ENCODE measurements at places on chromosomes 16 and 17.
A peak's percentile ranks its signal among the peaks of the same experiment; 100 is the strongest.

DNA sequence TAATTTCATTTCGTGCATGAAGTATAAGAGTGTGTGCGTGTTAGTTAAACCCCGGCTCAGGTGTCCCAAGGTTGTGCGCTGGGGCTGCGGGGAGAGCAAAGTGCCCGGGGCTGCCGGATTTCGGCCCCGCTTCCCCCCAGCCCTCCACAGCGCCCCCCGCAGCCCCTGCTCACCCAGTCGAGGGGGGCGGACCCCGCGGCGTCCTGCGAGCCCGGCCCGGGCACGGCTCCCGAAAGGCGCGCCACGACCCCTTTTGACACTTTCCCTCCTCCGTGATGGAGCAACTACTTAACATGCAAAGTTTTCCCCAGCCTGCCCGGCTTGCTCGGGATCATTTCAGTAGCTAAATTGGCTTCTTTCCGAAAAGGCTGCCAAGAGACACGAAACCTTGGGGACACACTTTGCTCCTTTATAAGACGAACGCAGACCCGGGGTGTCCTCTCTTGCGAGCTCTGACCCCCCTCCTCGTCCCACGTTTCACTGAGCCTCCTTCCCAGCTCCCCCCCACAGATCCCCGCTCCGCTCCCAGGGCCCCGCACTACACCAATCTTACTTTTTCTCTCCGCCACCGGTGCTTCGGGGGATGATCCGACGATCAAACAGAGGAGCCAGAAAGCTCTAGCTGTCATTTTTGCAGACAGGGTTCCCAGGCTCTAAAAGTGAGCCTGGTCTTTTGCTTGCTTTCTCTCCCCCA, 552 bp downstream of the C17orf58 start:
- peaks cover 31% of the 10 kb centered on the region for H3K4me1 ChIP-seq
- H3K36me3 ChIP-seq, result no peaks in the 10 kb centered on the region
- DNase-seq, result peak; percentile 25
- no peak overlapping the region for H3K27ac ChIP-seq
- H3K27me3 ChIP-seq, result no peaks in the 10 kb centered on the region

DNA sequence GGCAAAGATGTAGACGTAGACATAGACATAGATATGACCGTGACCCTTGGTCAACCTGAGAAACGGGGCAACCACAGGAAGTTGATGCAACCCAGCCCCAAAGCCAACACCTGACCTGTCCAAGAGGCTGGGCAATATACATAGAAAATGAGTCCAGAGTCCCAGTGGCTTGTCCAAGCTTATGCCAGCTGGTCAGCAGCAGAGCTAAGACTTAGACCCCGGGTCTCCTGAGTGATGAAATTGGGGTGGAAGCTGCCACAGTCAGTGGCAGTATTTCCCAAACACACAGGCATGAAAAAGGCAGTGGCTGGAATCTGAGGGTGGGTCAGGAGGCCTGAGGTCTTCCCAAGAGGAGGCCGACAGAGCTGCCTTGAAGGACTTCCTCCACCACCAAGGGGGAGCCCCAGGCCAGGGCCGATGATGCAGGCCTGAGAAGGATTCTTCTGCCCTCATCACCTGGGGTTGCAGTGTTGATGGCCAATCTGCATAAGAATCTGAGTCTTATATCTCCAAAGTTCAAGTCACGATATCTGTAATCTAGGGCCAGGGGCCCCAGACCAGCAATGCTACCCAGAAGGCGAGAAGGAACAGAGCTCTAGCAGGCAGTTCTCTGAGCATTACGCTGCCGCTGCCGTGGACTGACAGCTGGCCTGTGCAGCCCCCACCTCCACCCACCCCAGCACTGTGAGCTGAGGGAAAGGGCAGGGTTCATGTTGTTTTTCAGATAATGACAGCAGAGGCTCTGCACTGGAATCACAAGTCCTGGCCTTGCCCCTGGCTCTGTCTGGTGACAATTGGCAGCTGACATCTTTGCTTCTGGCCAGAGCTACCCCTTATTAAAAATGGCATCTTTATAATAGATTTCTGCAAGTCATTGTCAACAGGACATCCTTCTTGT, 72.7 kb downstream of the GNAO1 start:
- DNase-seq, result no peak
- H3K36me3 ChIP-seq, result no peaks in the 10 kb centered on the region
- no peak overlapping the region for H3K4me3 ChIP-seq
- H3K4me1 ChIP-seq, result peaks cover 5% of the 10 kb centered on the region
- H3K27ac ChIP-seq, result no peak overlapping the region

- DNase-seq, result no peak
- no peaks in the 10 kb centered on the region for H3K36me3 ChIP-seq
- peaks cover 50% of the 10 kb centered on the region for H3K4me1 ChIP-seq
- H3K27me3 ChIP-seq, result no peaks in the 10 kb centered on the region
- peak overlapping the region; percentile 87 for H3K27ac ChIP-seq
Measured at GRCh38 chr17:78883089-78883532, 19.9 kb downstream of the CEP295NL start.

DNA sequence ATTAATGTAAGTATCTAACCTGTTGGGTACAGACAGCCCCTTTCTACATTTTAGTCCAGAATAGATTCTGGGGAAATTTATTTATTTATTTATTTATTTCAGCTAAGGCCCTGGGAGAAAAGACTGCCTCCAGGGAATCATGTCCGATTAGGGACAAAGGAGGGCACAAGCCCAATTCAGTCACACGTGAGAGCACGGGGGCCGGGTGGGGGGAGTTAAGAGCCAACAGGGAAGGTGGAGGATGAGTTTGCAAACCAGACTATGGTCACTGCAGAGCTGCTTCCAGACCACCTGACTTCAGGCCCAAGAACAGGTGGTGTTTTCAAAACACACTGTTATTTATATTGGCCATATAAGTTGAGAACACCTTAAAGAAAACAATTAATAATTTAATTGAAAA, 1.6 kb upstream of the ZFHX3 start:
- H3K4me3 ChIP-seq, result no peak overlapping the region
- H3K4me1 ChIP-seq, result peaks cover 70% of the 10 kb centered on the region
- H3K36me3 ChIP-seq, result no peaks in the 10 kb centered on the region
- no peak for DNase-seq
- H3K27me3 ChIP-seq, result no peaks in the 10 kb centered on the region
- H3K27ac ChIP-seq, result peak overlapping the region; percentile 93

DNA sequence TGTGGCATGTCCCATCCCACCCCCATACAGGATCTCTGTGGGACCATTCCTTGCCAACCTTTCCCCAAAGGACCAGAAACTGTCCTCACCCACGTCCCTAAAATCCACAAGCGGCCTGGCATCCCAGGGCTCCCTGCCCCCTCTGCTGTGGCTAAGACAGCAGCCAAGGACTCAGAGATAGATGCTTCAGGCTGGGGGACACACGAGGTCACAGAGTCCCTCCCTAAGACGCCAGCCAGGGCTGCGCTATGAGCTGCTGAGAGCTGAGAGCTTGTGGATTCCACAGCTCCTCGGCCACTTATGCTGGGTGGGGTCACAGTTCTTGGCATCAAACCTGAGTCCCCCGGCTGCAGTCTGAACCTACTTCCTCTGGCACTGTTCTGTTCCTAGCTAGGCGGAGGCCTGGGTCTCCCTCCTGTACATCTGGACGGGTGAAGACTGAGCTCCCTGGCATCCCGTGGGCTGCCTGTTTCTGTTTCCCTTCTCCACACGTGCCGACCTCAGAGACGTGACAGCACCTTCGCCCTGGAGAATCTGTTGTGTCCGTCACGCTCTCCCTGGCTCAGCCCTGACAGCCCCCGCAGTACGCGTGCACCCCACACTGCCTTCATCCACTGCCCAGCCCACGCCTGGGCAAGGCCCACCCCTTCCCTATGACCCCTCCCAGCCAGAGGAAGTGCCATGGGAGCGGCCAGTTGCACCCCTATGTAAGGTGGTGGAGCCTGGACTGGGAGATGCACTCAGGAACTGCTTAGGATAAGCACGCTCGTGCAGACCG, 61.2 kb downstream of the ENGASE start:
- no peak overlapping the region for H3K27ac ChIP-seq
- DNase-seq, result no peak
- no peak overlapping the region for H3K4me3 ChIP-seq
- H3K4me1 ChIP-seq, result no peaks in the 10 kb centered on the region

DNA sequence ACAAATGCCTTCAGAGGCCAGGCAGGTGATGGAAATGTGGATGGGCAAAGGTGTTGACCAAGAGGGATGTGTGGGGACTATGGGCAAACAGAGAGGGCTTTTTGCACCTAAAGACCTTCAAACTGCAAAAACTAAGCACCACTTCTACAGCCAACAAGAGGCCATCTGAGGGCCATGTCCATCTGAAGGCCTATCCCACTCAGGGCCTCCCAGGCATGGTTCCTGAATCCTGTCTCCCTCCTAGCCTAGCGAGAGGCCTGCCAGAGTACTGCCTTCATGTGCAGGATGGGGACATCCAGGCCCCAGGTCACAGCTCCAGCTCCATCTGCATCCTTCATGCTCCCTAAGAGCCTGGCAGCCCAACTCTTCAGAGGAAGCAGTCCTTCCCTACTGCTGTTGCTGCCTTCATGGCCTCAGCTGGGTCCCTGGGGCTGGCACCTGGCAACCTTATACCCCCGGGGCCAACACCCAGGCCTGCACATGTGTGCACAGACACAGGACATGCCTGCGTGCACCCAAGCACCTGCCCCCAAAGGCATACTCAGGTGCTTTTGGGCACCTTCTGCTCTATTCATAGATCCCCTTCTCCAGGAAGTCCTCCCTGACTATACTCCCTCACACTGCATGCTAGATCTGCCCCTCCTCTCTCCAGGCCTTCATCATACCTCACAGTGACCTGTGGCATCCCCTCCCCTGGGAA, 95.2 kb downstream of the C16orf78 start:
- H3K4me3 ChIP-seq, result no peak overlapping the region
- no peaks in the 10 kb centered on the region for H3K36me3 ChIP-seq

- H3K4me3 ChIP-seq, result no peak overlapping the region
- peak; percentile 68 for DNase-seq
- no peaks in the 10 kb centered on the region for H3K27me3 ChIP-seq
- peak overlapping the region; percentile 40 for H3K27ac ChIP-seq
Measured at GRCh38 chr16:3075523-3075915, 10.1 kb downstream of the IL32 start.

DNA sequence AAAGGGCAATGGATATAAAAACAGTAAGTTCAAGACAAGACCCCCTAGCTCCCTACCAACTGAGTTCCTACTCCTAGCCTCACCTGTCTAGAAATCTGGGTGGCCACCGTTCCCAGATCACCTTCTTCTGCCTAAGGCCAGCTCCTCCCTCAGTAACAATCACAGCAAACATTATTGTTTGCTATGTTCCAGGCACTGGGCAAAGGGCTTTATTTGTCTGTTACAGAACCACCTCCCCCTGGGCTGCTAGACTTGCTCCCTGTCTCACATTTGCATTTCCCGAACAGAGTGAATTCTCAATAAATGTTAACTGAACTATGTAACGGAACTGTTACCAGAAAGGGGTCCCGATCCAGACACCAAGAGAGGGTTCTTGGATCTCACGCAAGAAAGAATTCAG, 6.8 kb downstream of the LRRC3C start:
- DNase-seq, result no peak
- H3K36me3 ChIP-seq, result no peaks in the 10 kb centered on the region
- no peaks in the 10 kb centered on the region for H3K27me3 ChIP-seq
- H3K4me3 ChIP-seq, result no peak overlapping the region

DNA sequence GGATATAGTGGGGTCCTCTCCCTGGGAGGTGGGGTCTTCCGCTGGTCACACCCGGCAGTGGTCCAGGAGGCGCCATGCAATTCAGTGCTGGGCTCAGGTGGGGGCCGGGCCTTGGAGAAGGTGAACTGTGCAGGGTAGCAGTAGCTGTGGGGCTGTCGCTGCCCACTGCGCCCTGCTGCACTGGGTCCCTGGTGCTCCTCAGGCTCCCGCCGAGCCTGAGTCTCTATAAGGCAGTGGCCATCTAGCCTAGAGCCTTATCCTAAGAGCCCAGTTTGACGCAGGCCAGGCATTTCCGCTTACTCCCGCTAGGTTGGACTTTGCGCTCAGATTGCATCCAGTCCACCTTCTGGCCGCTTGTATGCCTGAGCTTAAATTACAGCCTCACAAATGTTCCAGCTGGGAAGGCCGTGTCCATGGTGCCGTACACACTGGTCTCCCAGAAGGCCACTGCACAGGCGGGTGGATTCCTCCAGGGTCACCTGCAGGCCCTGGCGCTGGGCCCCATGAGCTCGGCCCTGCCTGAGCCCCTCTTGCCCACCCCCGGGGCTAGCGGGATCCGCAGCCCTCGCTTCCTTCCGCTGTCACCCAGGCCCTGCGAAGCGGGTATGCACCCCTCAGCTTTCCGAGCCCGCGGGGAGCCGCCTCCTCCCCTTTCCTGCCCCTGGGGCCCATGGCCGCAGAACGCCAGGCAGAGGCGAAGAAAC, 1762.2 kb downstream of the TP53TG3F start:
- no peak overlapping the region for H3K4me3 ChIP-seq
- H3K27me3 ChIP-seq, result no peaks in the 10 kb centered on the region
- no peak for DNase-seq
- no peak overlapping the region for H3K27ac ChIP-seq

DNA sequence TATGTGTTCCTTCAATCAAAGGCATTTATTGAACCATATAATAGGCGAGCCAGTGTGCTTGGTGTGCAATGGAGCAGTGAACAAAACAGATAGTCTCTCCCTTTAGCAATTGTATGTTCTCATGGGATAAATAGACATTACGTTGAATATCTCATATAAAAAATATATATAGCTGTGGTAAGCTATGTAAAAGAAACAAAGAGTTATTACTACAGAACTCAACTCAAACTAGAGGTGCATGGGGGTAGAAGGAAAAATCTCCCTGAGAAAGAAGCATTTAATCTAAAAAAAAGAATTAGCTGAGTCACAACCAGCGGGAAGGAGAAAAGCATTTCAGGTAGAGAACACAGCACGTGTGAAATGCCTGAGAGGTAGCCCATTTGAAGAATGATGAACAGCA, 919.3 kb downstream of the CDH11 start:
- no peak overlapping the region for H3K27ac ChIP-seq
- H3K4me3 ChIP-seq, result no peak overlapping the region
- DNase-seq, result no peak
- no peaks in the 10 kb centered on the region for H3K36me3 ChIP-seq
- H3K27me3 ChIP-seq, result no peaks in the 10 kb centered on the region

DNA sequence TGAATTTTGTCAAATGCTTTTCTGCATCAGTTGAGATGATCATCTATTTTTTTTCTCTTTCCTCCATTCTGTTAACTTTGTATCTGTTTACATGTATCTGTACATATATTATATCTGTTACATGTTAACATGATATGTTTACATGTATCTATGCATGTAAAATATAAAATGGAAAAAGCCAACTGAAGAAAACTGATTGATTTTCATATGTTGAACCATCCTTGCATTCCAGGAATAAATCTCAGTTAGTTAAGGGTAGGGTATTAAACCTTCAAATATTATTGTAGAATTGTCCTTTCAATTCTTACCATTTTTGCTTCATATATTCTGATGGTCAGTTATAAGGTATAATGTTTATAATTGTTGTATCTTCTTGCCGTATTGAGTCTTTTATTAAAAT, 336.1 kb downstream of the ZFHX3 start:
- H3K4me3 ChIP-seq, result no peak overlapping the region
- H3K27ac ChIP-seq, result no peak overlapping the region
- H3K4me1 ChIP-seq, result no peaks in the 10 kb centered on the region
- H3K36me3 ChIP-seq, result no peaks in the 10 kb centered on the region
- DNase-seq, result no peak
- H3K27me3 ChIP-seq, result no peaks in the 10 kb centered on the region
